ENCODE measurements at places on chromosomes 2 and 18. TPM values are rescaled to one million over a fixed set of nuclear protein-coding genes. Genes with fewer than 3 reads are reported as not detected.

CGREF1 gene
- 4.1 TPM for total RNA-seq

- DNase-seq = no peak
Measured at GRCh38 chr2:11421863-11422490, 44.0 kb downstream of the E2F6 start.

DNA sequence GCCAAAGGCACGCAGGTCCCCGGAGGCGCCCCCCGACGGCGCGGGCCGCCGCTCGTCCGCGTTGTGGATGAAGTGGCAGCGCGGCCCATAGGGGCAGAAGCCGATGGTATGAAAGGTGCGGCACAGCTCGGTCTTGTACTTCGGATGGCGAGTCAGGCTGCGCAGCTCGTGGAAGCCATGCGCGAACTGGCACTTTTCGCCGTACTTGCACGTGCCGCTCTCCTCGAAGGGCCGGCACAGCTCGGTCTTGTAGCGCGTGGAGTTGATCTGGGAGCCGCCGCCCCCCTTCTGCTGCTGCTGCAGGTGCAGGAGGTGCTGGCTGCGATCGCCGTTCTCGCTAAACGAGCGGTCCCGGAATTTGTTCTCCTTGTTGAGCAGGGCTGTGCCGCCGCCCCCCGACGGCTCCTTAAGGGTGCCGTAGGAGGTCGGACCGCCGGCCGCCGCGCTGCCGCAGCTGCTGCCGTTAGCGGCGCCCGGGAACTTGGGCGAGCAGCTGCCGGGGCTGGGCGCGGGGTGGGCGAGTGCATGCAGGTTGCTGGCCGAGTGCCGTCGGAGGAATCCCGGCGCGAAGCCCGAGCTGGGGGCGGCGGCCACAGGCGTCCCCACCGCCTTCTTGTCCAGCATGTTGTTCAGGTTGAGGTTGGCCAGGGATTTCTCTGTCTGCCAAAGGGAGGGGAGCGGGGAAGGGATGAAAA lies 1.2 kb downstream of the ZFP36L2 start:
- peak; percentile 2 for DNase-seq

- DNase-seq = no peak
Measured at GRCh38 chr18:44927127-44927849, 246.6 kb downstream of the SETBP1 start.

DNA sequence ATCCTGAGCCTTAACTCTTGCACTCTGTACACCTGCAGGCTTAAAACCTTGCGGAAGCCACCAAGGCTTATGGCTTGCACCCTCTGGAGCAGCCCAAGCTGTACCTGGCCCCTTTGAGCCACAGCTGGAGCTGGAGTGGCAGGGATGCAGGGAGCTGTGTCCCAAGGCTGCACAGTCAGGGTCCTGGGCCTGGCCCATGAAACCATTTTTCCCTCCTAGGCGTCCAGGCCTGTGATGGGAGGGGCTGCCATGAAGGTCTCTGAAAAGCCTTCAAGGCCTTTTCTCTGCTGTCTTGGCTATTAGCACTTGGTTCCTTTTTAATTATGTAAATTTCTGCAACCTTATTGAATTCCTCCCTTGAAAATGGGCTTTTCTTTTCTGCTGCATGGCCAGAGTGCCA lies 56.4 kb downstream of the FAM124B start:
- DNase-seq = no peak

DNA sequence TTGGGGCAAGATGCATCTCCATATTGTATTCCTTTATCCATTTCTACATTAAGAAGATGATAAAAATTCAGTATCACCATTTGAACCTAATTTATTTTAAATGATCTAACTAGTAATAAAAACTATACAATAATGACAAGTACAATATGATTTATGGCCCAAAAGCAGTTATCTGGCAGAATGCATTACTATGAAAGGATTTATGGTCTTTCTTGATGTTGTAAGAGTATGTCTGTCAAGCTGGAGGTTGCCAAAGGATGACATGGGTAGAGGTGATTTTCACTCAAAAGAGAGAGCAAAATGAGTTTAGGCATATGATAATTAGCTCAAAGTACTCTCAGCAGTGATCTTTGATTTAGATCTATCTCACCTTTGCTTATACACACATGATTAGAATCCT lies 54.2 kb upstream of the MAP2 start:
- no peak for DNase-seq

Measured in urinary bladder (tissue), 4 donors.